ENCODE measurements at places on chromosomes 6 and 20. TPM values are rescaled to one million over a fixed set of nuclear protein-coding genes. Genes with fewer than 3 reads are reported as not detected.
A peak's percentile ranks its signal among the peaks of the same experiment; 100 is the strongest.

DNA sequence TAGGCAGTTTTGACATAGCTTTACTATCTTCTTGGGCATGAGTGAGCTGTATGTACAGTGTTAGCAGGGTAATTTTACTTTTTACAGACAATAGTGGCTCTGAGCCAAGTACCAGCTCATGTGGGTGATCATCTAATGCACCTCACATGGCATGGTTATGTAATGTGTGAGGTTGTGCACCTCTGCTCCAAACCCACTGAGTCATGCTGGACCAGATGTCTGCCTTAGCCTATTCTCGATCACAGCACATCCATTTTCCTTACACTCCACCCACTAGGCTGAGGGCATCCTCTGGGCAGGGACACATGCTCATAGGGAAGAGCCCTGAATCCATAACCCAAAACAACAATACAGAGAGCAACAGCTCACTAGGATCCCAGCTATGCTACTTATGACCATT is 71.6 kb upstream of the FBXL4 start:
- no peak for DNase-seq

DNA sequence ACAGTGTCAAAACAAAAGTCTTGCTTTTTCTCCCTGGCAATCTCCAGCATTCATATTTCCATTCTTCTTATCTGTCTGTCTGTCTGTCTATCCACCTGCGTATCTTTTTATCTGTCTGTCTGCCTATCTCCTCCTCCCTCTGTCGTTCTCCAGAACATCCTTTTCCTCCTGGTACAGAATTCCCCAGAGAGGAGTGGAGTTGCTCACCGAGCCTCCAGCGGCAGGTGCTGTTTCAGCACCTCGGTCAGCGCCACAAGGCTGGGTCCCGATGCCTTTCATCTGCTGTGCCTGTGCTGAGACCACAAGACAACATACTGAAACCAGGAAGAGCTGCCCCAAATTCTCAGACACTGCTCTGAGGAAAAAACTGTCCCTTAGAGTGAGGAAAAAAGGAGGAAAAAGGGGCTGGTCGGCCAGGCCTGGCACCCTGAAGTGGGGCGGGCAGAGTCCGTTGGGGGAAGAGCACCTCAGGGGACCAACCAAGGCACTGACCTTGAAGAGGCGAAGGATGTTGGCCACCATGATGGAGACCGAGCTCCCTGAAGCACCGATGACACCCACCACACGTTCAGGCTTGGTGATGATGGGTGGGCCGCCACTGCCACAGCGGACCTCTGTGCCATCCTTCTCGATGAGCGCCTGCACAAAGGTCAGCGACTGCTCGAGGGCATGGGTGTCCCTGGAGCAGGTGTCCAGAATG is 13.3 kb downstream of the GRM4 start:
- DNase-seq = peak; percentile 75

Gene ARMC12
- total RNA-seq = 0.31 TPM

DNA sequence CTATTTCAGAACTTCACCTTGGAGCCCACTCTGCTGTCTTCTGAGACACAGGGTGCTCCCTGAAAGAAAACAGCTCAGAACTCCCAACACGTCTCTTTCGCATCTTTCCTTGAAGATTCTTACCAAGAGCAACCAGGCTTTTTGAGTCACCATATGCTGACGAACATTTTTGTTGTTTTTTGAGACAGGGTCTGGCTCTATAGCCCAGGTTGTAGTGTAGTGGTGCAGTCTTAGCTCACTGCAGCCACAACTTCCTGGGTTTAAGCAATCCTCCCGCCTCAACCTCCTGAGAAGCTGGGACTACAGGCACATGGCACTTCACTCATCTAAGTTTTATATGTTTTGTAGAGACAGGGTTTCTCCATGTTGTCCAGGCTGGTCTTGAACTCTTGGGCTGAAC is 68.5 kb downstream of the TRMT11 start:
- no peak for DNase-seq

Gene VGLL2
- 18.4 TPM for total RNA-seq

Gene PPP1R3G
- 4.4 TPM for total RNA-seq

GRCh38 chr6:109347779-109348178 is 34.5 kb downstream of the CD164 start:
- DNase-seq = no peak

Gene MATN4
- 1.1 TPM for total RNA-seq

Gene DAAM2
- total RNA-seq = 37.2 TPM

DNA sequence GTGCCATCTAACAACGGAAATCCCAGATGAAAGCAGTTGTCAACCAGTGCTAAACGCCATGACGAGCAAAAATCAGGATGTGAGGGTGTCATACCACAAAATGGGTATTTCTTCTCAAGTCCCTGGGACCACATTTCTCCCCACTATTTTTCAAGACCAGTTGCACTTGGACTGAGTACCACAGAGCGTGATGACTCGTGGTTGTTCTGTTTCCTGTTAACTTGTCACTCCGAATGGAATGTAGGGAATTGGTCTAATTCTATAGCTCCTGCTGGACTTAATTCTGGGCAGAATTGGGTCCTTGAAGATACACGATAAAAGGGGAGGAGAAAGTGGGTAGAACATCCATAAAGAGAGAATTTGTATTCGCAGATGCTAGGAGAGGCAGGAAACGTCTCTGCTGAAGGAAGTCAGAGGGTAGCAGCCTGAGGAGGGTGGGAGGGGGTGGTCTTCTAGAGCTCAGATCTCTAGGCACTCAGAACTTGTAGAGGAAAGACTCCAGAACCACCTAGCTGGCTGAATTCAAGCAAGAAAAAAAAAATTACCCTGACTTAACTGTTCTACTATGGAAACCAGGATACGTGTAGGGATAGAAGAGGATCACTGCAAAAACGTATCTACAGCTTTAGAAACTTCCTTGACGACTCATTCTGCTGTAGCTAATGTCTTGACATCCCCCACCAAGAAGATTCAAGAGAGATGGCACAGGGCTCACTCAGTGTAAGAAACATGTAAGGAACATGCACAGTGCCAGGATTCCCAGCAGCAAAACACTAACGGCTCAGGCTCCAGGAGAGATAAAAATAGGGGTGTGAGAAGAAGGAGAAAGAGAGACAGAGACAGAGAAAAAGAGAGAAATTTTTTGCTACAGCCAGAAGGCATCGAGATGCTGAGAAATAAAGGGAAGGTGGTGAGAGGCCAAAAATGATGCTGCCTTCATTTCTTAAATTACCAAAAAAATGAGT is 494.7 kb downstream of the CD83 start:
- DNase-seq = no peak

Gene PPP1R14C
- 42.3 TPM for total RNA-seq

Gene LIME1
- total RNA-seq = 6.8 TPM

DNA sequence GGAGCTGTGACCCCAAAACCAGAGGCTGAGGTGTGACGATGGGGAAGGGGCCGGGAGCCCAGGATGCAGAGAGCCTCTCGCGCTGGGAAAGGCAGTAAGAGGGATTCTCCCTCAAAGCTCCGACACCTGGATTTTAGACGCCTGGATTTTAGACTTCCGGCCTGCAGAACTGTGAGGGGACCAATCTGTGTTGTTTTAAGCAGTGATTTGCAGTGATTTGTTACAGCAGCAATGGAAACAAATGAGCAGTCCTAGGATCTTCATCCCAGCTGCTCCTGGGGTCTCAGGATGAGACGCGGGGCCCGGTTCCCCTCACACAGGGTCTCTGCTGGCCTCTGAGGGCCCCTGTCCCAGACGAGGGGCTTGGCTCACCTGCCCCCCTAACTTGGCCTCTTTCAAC is 365.5 kb downstream of the THBS2 start:
- no peak for DNase-seq

Gene C6orf58
- not detected for total RNA-seq

Gene CST3
- 229 TPM for total RNA-seq

- DNase-seq = peak; percentile 4
Observed at GRCh38 chr20:15976047-15976736, 597.1 kb downstream of the KIF16B start.

DNA sequence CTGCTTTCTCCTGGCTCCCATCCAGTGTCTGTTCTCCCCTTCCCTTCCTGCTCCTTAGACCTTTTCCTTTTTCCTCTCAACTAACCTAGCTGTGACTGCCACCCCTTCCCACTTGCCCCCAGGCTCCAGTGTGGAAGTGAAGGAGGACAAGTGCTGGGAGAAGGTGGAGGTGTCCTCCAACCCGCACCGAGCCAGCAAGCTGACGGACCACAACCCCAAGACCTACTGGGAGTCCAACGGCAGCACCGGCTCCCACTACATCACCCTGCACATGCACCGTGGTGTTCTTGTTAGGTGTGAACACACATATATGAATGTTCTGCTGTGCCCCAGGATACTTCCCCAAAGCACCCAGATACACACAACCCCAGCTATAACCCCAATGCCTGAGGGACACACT is 18.5 kb downstream of the CUL9 start:
- no peak for DNase-seq

Gene GMPR
- total RNA-seq = 50.2 TPM

DNA sequence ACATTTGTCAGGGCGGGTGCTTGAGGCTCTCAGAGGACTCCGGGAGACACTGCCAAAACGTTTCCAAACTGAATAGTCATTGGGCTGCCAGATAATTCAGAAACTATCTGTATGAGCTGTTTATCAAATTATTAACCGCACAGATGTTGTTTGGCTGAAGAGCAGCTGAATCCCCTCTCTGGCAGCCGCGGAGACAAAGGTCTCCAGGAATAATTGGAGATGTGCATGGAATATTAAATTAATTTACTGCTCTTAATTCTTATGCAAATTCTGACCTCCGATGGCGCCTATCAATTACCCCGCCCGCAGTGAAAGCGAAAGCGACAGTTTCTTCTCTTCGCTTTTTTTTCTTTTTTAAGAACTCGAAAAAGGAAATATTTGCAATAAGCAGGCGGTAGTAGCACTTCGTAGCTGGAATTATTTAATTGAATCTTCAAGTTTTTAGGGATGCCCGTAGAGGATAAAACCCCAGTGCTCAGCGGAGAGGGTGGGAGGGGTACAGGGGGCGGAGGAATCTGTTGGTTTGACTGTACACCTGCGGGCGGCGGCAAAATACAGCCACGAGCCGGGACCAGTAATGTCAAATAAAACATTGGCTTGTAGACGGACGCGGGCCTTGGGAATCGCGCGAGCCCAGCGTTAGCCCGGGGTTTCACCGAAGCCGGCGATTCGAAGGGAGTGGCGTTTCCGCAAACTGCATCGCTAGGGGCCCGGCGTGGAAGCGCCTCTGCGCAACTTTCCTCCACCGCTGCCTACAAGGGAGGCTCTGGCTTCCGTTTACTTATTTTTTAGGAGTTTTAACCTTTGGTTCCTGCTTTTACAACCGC is 6.2 kb downstream of the LINC00237 start:
- DNase-seq = no peak

DNA sequence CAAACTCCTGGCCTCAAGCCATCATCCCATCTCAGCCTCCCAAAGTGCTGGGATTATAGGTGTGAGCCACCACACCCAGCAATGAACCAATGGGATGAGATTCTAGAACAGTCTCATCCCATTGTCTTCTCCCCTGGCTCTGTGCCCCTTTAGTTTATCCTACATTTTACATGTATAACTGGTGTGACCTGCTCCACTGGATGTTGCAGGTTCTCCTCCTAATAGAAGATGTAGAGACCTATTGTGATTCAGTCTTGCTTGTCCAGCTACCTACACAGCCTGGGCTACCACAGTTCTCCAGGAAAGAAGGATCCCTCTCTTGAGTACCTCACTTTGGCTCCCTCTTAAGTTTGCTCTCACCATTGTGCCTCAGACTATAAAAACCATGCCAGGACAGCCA is 2.0 kb upstream of the FKBPL start:
- DNase-seq = no peak

- no peak for DNase-seq
Observed at GRCh38 chr6:170075659-170076223, 215.1 kb downstream of the DLL1 start.

Gene DEFB125
- total RNA-seq = not detected

Gene CGA
- total RNA-seq = 1.9 TPM

DNA sequence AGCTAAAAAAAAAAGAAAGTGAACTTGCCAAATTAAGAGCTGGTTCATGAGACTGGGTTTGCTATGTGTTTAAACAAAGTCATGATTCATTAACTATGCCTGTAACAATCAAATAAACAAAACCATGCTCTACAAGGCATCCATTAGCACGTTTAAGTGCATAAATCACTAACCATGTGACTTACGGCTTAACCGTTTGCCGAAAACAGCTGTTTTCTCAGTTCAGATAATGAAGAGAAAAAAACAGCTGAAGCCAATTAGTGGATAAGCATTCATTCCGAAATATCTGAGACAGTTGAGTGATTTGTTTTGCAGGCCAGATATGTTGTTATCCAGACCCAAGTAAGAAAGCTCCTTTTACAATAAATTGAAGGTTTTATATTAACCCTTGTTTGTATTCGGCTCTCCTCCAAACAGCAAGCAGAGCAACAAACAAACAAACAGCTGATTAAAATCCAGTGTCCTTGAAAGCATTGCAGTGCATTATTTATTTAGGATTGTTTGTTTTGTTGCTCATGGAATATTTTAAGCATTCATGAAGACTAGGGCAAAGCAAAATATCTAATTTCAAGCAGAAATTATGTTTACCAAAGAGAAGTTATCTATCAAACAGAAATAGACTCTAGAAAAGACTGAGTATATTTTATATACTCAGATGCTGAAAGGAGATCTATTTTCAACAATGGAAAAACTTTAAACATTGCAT is 343.5 kb downstream of the RFPL4B start:
- peak; percentile 87 for DNase-seq

DNA sequence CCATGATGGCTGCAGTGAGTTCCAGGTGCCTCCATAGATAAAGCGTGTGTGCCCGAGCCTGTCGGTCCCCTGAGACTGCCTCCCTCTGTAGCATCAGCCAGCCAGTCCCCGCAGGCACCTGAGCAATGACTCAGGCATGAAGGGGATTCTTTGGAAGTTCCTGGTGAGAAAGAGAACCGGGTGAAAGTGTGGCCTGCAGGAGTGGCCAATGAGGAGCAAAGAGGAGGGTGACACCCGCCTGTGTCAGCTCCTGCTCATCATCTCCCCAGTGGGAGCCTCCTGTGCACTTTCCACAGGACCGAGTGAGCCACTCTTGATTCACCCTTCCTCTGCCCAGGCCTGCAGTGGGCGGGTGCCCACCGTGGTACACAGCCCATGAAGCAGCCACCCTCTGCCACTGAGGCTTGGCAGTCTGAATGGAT is 71.2 kb upstream of the PTPN1 start:
- no peak for DNase-seq

DNA sequence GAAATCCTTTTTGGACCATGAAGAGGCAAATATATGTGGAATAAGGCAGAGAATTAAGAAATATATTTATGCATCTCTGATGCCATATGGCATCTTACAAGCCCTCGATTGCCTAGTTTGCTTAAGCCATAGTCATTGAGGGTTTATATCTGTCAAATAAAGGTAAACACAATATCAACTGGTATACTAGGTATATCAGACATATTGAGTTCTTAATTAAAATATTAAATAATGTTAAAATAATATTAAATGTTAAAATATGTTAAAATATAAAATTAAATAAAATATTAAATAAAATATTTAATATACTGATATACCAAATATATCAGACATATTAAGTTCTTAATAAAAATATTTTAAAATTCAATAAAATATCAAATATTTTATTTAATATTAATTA is 567.4 kb upstream of the PTCHD4 start:
- DNase-seq = no peak

DNA sequence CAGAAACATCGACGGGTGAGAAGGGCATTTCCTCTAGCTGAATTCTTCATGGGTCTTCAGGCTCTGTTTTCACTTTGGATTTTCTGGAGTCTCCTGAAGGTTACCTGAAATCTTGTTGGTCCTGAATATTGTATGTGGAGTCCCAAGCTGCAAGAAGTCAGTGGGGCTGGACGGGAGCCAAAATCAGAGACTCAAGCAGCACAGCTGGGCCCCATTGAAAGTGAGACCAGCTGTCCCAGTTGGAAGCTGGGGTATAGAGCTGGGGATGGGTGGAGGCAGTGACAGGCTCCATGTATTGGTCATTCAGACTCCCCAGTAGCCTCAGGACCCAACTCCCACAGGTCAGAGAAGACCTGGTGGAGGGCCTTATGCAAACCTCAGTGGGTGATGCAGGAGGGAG is 111.3 kb upstream of the MLN start:
- peak; percentile 81 for DNase-seq

Gene TRDN
- 249 TPM for total RNA-seq

All from tongue (tissue), 3 donors.